ENCODE measurements at places on chromosomes 5 and 9. TPM values are rescaled to one million over a fixed set of nuclear protein-coding genes. Genes with fewer than 3 reads are reported as not detected.

Gene LCN9
- total RNA-seq = not detected

Gene PCDHGB6
- 0.89 TPM for total RNA-seq

Gene PCDHA4
- not detected for total RNA-seq

Gene PTGER4
- total RNA-seq = 25.5 TPM

Gene SEMA5A
- total RNA-seq = 5.8 TPM

Gene PCDHB5
- under 0.01 TPM for total RNA-seq

Gene DMXL1
- 10.8 TPM for total RNA-seq

Gene PRSS3
- total RNA-seq = 50.3 TPM

Gene ADAMTS12
- 16.7 TPM for total RNA-seq

Gene EQTN
- total RNA-seq = not detected

Gene DHFR
- total RNA-seq = 64.2 TPM

Gene SPATA31A3
- not detected for total RNA-seq

Gene SHB
- total RNA-seq = 20.4 TPM
